PC-9 (cell line): ENCODE measurements at places on chromosomes 11 and 22.
A peak's percentile ranks its signal among the peaks of the same experiment; 100 is the strongest.

DNA sequence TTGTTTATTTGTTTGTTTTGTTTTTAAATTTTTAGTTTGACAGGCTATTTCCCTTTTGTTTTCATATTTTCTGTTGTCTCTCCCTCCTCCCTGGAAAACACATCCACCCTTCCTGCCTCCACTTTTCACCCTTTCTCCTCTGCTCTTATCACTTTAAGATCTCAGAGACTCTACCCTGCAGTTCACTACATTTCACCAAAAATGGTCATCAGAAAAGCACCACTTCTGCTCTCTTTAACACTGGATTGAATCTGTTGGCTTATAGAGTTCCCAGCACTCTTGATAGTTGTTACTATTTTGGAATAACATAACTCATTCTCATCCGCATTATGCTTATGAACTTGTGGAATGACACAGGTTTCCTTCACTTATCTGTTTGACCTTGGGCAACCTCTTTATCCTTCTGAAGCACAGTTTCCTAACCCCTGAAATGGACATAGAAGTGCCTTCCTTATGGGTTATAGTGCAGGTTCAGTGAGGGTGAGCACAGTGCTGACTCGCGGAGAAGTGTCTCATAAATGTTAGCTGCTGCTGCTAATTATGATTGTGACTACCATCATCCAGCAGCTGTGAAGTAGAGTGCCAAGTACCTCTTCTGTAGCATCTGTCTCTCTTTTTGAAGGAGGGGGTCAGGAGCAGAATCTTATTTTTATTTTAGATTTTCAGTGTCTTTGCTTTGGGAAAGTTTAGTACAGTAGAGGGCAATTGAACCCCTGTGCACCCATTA is 15.0 kb downstream of the TEAD1 start:
- H3K27me3 ChIP-seq, result no peaks in the 10 kb centered on the region
- peaks cover 5% of the 10 kb centered on the region; the same call in 1 of the 2 replicates for H3K36me3 ChIP-seq
- peaks cover 96% of the 10 kb centered on the region for H3K4me1 ChIP-seq
- DNase-seq, result no peak
- no peak overlapping the region for H3K4me3 ChIP-seq

GRCh38 chr11:68009391-68010089 is 587 bp upstream of the ALDH3B1 start:
- peaks cover 62% of the 10 kb centered on the region for H3K4me1 ChIP-seq
- peak overlapping the region; percentile 93 for H3K27ac ChIP-seq
- H3K36me3 ChIP-seq, result no peaks in the 10 kb centered on the region
- H3K27me3 ChIP-seq, result no peaks in the 10 kb centered on the region
- no peak for DNase-seq
- H3K4me3 ChIP-seq, result peak overlapping the region; percentile 59; the same call in 1 of the 2 replicates

GRCh38 chr22:50670513-50670912 is 2.1 kb upstream of the SHANK3 start:
- H3K4me1 ChIP-seq, result peaks cover 9% of the 10 kb centered on the region; the same call in 1 of the 2 replicates
- no peaks in the 10 kb centered on the region for H3K36me3 ChIP-seq
- DNase-seq, result peak; percentile 35
- no peak overlapping the region for H3K27ac ChIP-seq
- no peak overlapping the region for H3K4me3 ChIP-seq

- peaks cover 31% of the 10 kb centered on the region for H3K36me3 ChIP-seq
- no peaks in the 10 kb centered on the region for H3K27me3 ChIP-seq
- DNase-seq, result peak; percentile 54
- H3K27ac ChIP-seq, result no peak overlapping the region
- no peak overlapping the region for H3K4me3 ChIP-seq
These were observed 30.7 kb downstream of the TOM1 start for GRCh38 chr22:35330258-35330861.

DNA sequence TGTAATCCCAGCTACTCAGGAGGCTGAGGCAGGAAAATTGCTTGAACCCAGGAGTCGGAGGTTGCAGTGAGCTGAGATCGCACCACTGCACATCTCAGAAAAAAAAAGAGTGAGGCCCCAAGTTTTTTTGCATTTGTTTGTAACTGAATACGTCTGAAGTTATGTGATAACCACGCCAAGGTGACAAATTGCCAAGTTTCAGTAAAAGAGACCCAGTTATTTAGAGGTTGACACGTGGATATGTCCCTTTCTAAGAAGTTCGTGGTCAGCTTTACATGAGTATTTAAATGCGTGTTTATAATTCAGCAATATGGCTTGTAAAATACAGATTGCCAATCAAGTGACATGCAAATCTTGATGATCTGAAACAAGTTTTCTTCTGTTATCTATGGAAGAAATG is 8.0 kb downstream of the PPARA start:
- no peaks in the 10 kb centered on the region for H3K27me3 ChIP-seq
- DNase-seq, result no peak
- H3K27ac ChIP-seq, result no peak overlapping the region

DNA sequence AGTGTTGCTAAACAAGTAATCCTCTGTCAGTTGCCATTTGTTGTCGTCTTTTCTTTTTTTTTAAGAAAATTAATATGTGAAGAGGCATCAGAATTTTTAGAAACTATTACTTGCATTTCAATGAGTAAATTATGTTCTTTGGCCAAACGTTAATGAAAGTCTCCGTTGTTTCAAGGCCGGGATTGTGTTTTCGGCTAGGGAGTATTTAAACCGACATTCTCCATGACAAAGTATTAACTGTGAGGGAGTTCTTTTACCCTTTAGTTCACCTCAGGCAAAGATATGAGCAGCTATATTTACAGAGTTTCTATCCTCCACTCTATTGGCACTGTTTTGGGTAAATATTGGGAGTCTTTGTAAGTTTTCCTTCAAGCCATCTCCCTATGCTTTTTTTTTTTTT is 668.9 kb downstream of the METTL15 start:
- H3K27me3 ChIP-seq, result no peaks in the 10 kb centered on the region
- no peaks in the 10 kb centered on the region for H3K36me3 ChIP-seq
- no peak overlapping the region for H3K4me3 ChIP-seq
- H3K4me1 ChIP-seq, result no peaks in the 10 kb centered on the region
- DNase-seq, result no peak
- no peak overlapping the region for H3K27ac ChIP-seq
